ENCODE measurements at places on chromosomes 16 and 17.

DNA sequence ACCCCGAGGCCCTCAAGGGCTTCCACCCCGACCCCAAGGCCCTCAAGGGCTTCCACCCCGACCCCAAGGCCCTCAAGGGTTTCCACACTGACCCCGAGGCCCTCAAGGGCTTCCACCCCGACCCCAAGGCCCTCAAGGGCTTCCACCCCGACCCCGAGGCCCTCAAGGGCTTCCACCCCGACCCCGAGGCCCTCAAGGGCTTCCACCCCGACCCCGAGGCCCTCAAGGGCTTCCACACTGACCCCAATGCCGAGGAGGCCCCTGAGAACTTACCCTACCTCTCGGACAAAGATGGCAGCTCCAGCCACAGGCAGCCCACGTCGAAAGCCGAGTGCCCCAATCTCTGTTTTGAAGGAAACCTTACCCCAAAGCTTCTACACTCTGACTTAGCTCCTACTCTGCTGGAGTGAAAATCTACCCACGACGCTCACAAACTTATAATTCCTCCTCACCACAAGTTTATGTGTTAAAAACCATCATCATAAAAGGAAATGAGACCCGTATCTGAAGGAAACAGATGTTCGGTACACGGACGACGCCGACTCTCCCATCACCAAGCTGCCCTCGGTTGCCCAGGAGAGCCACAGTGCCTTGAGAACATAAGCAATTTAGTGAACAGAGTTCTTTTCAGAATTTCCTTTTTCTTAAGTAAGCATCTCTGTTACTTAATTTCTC is 61.2 kb upstream of the RPH3AL start:
- no peak for DNase-seq

DNA sequence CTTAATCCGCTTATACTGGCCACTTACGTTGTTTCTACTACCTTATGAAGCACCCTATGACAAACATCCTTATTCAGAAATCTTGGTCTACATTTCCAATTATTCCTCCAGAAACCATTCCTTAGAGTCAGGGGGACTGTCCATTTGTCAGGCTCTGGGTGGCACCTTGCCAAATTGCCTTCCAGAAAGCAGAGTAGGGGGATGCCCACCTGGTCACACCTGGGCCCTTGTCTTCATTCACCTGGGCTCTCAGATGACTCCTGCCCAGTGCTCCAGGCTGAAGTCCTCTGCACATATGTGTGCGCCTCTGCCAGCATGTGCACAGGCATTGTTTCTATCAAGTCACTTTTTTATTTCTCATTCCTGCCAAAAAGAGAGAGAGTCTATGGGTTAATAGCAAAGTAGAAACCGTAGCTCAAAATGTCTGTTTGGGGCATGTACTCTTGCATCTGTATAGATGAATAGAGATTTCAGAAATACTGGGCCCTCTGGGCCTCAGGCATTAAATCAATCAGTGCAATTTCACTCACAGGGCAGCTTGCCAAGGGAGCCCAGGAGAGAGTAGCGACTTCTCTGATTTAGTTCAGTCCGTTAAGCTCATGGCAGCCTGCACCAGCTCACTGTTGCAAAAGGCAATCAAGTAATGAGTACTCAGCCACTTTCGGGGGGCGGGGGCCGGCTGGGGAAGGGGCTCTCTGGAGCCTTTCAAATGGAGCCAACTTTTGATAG is 104.7 kb downstream of the SOCS1 start:
- DNase-seq: no peak

DNA sequence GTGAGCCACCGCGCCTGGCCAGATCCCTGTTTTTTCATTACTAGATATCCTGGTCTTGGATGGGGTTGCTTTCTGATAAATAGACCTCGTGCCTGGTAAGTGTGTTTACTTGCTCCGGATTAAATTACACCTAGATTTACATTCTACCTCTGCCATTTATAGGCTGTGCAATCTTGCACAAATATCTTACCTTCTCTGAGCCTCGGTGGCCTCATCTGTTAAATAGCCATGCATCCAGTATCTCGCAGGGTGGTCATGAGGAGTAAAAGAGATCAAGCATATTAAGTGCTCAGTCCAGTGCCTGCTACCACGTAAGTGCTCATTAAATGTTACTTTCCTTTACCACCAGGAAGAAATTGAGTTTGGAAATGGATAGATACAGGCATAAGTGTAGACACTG is 98.4 kb downstream of the BMERB1 start:
- DNase-seq: no peak

GRCh38 chr17:69232650-69233049 is 4.0 kb upstream of the ABCA10 start:
- no peak for DNase-seq

DNA sequence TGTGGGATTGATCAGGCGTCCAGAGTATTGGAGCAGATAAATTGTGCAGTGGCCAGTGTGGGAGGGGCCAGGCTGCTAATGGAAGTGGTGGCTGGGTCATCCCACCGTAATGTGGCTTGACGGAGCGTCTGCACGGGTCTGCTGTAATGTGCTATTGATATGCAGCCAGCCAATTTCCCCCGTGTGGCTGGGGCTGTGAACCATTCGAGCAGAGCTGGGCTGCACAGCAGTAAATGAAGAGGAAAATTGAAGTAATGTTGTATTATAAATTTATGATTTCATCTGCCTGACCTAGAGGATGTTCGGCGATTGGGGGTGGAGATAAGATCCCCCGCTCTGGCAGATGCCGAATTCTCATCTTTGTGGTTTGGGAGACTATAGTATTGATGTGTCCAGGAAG is 121.5 kb downstream of the CCDC182 start:
- no peak for DNase-seq

GRCh38 chr16:66116163-66117002 is 250.1 kb upstream of the CDH5 start:
- DNase-seq: no peak

Data from putamen (tissue), 1 donor.